Activated naive CD4-positive, alpha-beta T cell treated with Interleukin-2 at 50 U/mL for 16 hours (primary cell): ENCODE measurements at places on chromosomes 6 and 20.

GRCh38 chr20:54474046-54474445 lies 1.3 kb upstream of the DOK5 start:
- DNase-seq: no peak

GRCh38 chr6:25359891-25360290 lies 80.7 kb downstream of the CARMIL1 start:
- DNase-seq: no peak

GRCh38 chr20:29299811-29300578 lies 1957.5 kb upstream of the DEFB115 start:
- DNase-seq: no peak

DNA sequence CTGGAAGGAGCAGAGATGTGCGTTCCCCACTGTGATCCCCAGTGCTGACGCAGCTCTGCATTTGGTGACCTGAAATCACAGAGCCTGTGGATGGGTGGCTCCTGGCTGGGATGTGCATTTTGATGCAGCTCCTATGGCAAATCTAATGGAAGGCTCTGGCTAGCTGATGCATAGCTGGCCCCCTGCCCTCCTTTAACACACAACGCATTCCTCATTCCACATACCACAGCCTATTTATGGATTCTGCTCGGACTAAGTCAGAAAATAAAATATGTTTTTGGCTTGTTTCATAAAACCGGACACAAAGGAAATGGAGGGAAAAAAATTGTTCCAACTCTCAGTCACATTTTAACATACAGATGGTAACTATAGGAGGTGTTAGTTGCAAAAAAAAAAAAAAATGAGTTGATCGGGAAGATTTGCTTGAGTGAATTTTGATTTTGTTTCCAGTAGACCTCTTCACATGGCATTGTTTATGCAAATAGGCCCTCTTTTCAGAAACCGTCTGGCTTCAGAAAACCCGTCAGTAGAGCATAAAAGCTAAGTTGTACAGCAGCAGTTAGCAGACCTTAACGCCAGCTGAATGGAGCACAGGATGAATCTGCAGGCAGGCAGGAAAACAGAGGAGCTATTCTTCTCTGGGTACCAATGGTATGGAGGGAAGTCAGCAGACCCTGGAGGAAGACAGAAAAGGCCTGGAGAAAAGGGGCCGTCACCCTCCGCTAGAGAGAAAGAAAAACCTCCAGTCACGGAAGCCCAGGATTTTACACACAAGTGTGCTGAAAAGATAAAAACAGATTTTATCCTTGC lies 215.4 kb downstream of the HDGFL1 start:
- DNase-seq: no peak

DNA sequence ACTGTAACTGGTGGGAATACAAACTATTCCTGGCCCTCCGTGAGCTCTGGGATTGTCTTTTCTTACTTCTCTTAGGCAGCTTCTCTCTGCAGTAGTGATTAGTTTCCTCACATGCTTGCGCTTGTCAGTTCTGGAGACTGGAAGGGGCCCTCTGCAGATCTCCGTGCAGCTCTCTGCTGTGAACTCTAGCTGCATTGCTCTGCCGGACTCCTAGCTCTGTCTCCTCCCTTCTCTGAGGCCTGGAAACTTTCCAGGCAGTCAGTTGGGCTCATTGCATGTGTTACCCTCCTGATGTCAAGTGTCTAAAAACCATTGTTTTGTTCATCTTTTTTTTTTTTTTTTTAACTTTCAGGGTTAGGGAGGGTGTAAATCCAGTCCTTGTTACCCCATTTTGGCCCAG lies 102.3 kb downstream of the CTNNBL1 start:
- DNase-seq: no peak

- DNase-seq: no peak
Observed at GRCh38 chr6:11828262-11828870, 49.8 kb upstream of the ADTRP start.

DNA sequence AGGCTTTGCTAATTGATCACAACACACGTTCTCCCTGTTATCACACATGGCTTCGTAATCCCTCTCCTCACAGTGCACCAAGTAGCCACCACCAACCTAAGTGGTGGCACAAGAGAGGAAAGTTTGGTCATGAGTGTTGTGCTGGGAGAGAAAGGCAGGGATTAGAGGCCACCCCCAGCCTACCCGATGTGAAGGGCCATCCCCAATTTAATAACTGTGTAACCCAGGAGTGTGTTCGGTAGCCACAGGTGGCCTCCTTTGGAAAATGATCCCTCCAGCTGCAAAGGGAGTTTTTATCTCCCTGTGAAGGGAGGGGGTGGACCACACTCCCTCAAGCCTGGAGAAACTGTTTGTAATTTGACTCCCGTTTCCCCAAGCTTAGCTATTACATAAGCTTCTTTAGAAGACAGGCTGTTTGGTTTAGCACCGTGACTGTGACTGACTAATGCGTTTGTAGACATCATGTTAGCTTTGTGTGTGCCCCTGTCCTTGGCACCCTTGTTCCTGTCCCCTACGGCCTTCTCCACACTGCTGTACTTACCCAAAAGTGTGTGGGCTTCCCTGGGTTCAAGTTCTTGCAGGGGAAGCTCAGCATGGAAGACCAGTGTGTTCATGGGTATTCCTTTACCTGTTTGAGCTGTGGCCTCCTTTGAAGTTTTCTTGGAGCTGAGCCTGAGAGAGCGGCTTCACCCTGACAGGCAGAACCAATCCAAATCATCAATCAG lies 20.6 kb downstream of the PPP1R16B start:
- no peak for DNase-seq

DNA sequence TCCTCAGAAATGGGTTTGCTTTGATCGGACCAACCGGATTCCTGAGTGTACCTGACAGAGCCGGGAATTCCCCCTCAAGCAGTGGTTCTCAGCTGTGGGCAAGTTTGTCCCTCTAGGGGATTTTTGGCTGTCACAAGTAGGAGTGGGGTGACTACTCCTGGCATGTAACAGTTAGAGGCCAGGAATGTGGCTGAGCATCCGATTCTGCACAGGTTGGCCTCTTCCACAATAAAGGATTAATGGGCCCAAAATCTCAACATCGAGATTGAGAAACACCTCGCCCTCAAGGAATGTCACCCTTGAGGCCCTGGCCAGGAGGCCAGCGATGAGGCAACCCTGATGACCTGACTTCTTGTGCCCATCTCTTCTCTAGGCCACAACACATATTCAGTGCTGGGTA lies 7.9 kb downstream of the AGPAT4 start:
- no peak for DNase-seq

- DNase-seq: no peak
Observed at GRCh38 chr6:9862603-9863167, 552.2 kb downstream of the TFAP2A start.

DNA sequence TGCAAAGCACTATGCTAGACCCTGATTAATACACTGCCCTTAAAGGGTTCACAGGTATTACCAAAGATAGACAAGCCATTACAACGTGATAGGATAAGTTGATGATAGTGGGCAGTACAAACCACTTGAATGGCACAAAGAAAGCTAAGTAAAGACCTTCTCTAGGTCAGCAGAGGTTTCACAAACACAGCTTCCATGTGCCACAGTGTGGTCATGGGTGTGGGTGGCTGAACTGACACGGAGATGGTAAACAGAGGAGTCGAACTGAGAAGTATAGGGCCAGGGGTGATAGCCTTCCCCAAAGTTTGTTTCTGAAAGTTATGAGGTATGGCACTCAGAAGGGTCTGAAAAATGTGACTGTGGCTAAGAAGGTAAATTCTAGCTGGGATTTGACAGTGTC lies 4.3 kb downstream of the ZBTB9 start:
- no peak for DNase-seq
